ENCODE measurements at places on chromosomes 12 and 14. TPM values are rescaled to one million over a fixed set of nuclear protein-coding genes. Genes with fewer than 3 reads are reported as not detected.

DDIT3 gene
- 16.0 TPM for polyA plus RNA-seq

FOXN3 gene
- 6.0 TPM for polyA plus RNA-seq

TAS2R8 gene
- not detected for polyA plus RNA-seq

ATG14 gene
- polyA plus RNA-seq: 5.7 TPM

RAD51AP1 gene
- 26.5 TPM for polyA plus RNA-seq

KRT85 gene
- polyA plus RNA-seq: 4.8 TPM

LIN7A gene
- polyA plus RNA-seq: 0.21 TPM

TGM1 gene
- 1.4 TPM for polyA plus RNA-seq

SLC22A17 gene
- 8.4 TPM for polyA plus RNA-seq

ZNF891 gene
- 0.64 TPM for polyA plus RNA-seq

ERO1A gene
- 39.4 TPM for polyA plus RNA-seq

ADAM21 gene
- 0.04 TPM for polyA plus RNA-seq

PTPRO gene
- polyA plus RNA-seq: not detected

KLHDC1 gene
- polyA plus RNA-seq: 1.2 TPM

FGF23 gene
- polyA plus RNA-seq: not detected

KRT1 gene
- polyA plus RNA-seq: not detected

SLC6A15 gene
- polyA plus RNA-seq: 1.9 TPM

WNT1 gene
- not detected for polyA plus RNA-seq

USP5 gene
- 78.2 TPM for polyA plus RNA-seq

ADAMTS20 gene
- polyA plus RNA-seq: not detected

IL26 gene
- not detected for polyA plus RNA-seq

BTG1 gene
- 21.0 TPM for polyA plus RNA-seq

NELL2 gene
- 0.07 TPM for polyA plus RNA-seq

CPNE6 gene
- not detected for polyA plus RNA-seq

Data from A549 (cell line).